ENCODE measurements at places on chromosomes 13 and 19.

GRCh38 chr13:100976993-100977392, 302.4 kb upstream of the TMTC4 start:
- no peak for DNase-seq

DNA sequence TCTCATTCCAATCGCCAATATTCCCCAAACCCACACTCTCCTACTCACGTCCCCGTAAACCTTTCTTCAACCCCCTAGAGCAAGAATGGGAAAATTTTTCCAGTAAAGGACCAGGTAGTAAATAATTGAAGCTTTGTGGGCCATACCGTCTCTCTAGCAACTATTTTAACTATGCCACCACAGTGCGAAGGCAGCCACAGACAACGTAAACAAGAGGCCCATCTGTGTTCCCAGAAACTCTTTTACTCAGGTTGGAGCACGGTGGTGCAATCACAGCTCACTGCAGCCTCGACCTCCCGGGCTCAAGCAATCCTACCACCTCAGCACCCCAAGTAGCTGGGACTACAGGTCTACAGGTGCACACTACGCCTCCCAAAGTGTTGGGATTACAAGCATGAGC, 3.0 kb downstream of the DPRX start:
- no peak for DNase-seq

DNA sequence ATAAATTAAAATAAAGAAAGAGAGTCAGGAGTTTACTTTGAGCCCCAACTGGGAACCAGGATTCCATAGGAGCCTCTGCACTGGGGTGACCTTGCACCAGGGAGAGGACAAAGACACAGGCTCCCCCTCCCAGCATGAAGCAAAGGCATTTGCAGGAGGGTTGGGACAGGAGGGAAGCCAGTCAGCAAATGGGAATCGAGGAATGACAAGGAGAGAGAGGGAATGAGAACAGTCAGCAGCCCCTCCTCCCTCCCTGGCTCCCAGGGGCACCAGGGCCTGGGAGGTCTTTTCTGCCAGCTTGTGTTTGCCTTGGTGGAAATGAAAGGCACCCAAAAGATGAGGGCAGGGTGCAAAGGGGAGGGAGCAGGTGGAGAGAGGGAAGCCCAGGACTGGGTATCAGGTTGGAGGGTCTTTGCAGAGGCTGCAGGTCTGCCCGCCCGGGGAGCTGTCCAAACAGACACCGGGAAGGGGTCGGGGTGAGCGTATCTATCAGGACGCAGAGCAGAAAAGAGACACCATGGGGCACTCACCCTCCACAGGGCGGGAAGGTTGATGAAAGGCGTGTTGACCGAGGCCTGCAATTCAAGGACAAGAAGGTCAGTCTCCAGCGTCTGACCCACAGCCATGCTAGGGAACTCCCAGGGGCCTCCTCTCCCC, 3.8 kb downstream of the SBSN start:
- DNase-seq, result no peak

DNA sequence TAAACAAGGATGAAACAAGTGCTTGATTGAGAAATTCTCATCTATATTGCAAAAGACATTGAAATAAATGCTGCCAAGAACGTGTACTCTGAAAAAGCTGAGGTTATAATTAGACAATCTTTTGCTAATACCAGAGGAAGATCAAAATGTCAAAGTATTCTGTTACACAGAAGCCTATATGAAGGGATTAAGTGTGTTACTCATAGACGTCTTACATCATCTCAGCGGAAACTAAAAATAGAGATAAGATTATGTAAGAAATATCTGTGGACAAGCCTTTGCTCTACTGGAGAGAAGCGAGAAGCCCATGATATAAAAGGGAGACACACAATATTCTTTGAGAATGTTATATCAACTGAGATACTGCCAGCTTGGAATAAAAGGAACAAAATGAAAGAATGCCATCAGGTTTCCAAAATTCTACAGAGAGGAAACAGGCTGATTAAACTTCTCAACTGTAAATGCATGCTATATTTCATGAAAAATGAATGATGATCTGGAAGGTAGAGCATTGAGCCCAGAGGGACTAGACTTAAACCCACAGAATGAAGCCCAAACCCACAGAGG, 699.0 kb downstream of the GPC5 start:
- DNase-seq, result no peak

GRCh38 chr19:3324405-3324856, 42.0 kb upstream of the NFIC start:
- DNase-seq, result peak; percentile 63

DNA sequence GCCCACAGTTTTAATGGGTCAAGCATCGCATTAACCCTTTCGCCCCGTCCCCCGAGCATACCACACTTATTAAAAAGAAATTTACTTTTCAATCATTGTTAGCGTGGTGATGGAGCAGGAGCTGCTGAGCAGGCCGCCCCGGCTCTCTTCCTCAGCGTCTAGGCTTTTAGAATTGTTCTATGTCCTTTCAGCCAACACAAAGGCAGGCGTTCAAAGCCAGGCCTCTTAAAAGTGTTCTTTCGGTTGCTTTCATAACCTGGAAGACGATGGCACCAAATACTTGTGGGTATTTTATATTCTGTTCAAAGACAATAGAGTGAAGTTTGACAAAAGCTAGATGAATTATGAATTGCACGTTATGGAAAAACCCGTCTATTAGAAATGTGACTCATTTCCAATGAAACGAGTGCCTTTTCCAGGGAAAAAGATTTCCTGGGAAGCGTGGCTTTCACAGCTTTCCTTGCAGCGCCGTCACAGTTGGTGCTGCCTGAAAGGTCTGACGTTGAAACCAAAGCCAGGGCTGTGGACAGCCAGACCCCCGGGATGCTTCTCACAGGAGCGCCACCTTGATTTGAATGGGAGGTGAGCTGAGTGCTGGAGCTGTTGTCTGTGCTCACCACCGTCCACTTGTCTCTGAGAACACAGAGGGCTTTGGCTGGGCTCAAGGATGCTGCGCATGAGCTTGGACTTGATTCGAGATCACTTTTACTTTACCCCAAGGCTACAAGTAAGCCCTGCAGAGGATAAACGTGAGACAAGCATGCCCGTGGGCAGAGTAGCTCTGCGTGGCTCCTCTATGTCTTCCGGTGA, 78.8 kb downstream of the SOX1 start:
- no peak for DNase-seq

DNA sequence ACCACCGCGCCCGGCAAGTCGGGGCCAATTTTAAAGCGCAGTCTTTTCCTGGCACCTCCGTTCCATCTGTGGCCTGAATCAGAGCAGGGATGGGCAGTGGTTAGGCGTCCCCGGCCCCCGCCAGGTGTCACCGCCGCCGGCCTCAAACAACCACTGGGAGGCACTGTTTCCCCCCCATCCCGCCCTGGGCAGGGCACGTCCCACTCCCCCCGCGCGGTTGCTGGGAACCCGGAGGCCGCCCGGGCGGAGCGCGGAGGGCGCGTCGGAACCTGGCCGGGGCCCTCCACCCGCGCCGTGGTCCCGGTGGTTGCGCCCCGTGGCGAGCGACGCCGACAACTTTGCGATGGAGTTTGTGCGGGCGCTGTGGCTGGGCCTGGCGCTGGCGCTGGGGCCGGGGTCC, at the start of gene GRIN3B:
Gene GRIN3B, plus strand, starts transcription at position 325 of the 400 bp plus-strand sequence. Its CDS starts 19 bp downstream, at position 344.
- peak; percentile 54 for DNase-seq

- DNase-seq, result no peak
Observed at GRCh38 chr13:44746690-44747089, 170.6 kb upstream of the TSC22D1 start.

- no peak for DNase-seq
Observed at GRCh38 chr19:45136507-45137178, 24.1 kb downstream of the NKPD1 start.

GRCh38 chr13:18953139-18953930, 228.3 kb downstream of the TUBA3C start:
- DNase-seq, result no peak

DNA sequence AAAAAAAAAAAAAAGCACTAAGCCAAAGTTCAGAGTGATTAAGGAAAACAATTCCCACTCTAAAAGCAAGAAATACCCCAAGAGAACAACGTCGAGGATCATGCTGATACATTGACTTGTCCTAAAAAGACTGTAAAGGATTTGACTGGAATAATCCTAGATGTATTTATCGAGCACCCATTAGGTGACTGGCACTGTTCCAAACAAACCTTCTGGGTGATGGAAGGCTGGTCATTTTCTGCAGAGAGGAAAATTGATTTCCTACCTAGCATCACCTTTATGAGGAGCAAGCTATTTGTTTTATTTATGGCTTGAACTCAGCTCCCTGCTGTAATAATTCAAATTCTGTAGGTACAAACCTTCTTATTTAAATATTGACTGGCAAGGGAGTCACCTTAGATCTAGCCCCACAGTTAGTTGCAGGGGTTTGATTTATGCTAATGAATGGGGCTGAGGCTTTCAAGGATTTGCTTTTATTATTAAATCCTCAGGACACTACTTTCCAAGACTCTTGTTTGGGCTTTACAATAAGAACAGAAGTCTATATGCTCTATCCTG, 471.0 kb downstream of the OLFM4 start:
- DNase-seq, result no peak

DNA sequence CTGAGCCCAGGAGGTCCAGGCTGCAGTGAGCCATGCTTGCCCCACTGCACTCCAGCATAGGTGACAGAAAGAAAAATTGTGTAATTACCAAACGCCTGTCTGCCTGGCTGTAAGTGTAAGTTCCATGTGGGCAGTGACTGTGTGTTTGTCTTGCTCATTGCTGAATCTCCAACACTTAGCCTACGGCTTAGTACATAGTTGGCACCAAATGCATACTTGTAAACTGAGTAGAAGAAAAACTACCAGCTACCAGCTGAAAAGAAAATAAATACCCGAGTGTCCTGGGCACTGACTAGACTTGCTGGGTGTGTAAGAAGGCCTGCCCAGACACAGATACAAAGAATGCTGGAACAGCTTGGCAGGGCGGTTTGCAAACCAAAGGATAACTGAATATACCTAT, 2.7 kb upstream of the CEBPG start:
- no peak for DNase-seq

DNA sequence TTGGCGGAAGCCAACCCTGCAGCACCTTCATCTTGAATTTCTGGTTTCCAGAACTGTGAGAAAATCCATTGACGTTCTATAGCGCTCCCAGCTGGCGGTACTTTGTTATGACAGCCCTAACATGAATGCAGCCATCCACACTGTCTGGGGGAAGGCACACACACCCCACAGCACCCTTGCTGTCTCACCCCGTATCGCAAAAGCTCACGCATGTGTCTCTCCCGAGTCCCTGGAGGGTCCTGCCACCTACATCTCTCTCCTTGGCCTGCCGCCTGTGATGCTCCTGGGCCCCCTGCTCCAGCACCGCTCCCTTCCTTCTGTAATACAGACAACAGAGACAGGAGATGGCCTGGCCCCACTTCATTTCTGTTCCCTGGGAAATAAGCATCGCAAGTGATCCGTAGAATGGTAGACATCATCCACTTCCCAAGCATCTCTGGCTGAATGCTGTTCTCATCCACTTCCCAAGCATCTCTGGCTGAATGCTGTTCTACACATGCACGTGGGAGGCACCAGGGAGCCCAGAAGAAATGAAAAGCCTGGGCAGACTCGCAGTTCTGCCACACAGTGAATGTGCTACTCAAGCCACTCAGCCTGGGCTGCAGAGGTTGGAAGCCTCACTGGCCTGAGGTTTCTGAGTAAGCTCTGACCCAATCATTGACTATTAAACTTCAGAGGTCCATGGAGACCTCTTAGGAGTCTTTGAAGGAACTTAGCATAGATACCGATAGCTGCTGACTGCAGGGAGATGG, 29.6 kb downstream of the EPN1 start:
- DNase-seq, result no peak
